Vagina (tissue), 2 donors: ENCODE measurements at places on chromosomes 5 and 9. TPM values are rescaled to one million over a fixed set of nuclear protein-coding genes. Genes with fewer than 3 reads are reported as not detected.

DNA sequence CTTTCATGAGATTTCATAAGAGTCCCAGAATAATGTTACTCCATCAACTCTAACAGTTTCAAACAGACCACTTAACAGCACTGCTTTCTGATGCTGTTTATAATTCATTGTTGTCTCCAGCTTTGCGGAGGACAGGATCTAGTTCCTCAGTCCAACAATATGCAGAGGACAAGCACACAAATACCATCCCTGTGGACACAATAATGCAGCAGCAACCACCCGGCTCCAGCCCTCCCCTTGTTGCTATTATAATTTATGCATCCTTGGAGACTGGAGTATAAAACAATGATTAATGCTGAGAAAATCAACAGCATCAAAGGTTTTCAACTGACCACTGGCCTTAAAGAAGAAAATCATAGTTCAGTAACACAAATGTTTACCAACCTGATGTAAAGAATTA, 108.3 kb downstream of the DENND1A start:
- no peak overlapping the region for H3K27ac ChIP-seq
- H3K4me1 ChIP-seq: no peaks in the 10 kb centered on the region
- no peak overlapping the region for H3K4me3 ChIP-seq

GRCh38 chr9:36898431-36899020, 135.5 kb downstream of the PAX5 start:
- no peaks in the 10 kb centered on the region for H3K36me3 ChIP-seq
- DNase-seq: no peak
- no peaks in the 10 kb centered on the region for H3K27me3 ChIP-seq
- no peak overlapping the region for H3K4me3 ChIP-seq
- no peaks in the 10 kb centered on the region for H3K4me1 ChIP-seq
- no peak overlapping the region for H3K27ac ChIP-seq

DNA sequence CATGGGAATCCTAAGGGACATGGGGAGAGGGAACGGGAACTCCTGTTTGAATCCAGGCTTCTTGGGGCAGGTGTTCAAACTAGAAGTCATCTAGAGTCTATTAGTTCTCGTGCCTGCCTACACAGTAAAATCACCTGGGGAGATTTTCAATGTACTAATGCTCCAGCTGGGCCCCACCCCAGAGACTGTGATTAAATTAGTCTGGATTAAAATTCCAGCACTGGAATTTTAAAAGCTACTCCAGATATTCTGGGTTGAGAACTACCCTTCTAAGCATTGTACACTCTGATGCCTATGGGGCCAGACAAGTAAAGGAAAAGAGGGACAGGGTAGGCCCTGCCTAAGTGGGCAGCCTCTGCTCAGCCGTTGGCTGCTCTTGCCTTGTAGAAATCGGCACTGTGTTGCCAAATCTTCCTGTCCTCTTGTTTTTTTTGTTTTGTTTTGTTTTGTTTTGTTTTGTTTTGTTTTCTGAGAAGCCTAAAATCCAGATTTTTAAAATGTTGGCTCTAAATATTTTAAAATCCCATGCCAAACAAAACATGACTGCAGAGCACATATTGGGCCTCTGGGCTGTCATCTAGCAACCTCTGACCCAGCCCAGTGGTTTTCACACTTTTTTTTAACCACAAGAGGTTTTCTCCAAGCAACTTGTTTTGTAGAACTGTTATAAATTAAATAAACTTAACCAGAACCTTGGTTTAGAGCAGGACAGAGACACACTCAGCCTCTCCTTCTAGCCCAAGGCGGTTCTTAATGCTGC, 29.0 kb downstream of the ADRB2 start:
- H3K27ac ChIP-seq: no peak overlapping the region
- no peaks in the 10 kb centered on the region for H3K27me3 ChIP-seq
- H3K4me3 ChIP-seq: no peak overlapping the region
- H3K4me1 ChIP-seq: peaks cover 6% of the 10 kb centered on the region
- no peak for DNase-seq
- no peaks in the 10 kb centered on the region for H3K36me3 ChIP-seq

DNA sequence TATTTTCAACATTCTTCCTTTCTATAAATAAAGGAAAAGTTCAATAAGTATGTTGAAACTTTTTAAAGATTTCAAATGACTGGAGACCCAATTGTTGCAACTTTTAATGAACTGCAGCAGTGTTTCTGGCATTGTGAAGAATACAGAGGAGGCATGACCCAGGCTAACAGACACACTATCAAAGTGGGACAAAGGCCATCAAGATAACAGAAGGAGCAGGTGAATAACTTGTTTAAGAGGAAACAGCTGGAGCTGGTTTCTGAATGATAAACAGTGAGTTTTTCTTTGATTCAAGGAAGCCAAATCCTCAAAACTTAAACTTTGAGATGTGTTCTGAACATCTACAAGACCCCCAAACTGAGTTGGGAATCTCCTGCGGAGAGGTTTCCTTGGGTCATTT, 734.6 kb downstream of the TLR4 start:
- no peaks in the 10 kb centered on the region for H3K4me1 ChIP-seq
- no peaks in the 10 kb centered on the region for H3K27me3 ChIP-seq
- no peaks in the 10 kb centered on the region for H3K36me3 ChIP-seq
- DNase-seq: no peak

- no peaks in the 10 kb centered on the region for H3K4me1 ChIP-seq
- no peaks in the 10 kb centered on the region for H3K27me3 ChIP-seq
- DNase-seq: no peak
- H3K4me3 ChIP-seq: no peak overlapping the region
Measured at GRCh38 chr5:120413686-120414085, 50.4 kb upstream of the PRR16 start.

DNA sequence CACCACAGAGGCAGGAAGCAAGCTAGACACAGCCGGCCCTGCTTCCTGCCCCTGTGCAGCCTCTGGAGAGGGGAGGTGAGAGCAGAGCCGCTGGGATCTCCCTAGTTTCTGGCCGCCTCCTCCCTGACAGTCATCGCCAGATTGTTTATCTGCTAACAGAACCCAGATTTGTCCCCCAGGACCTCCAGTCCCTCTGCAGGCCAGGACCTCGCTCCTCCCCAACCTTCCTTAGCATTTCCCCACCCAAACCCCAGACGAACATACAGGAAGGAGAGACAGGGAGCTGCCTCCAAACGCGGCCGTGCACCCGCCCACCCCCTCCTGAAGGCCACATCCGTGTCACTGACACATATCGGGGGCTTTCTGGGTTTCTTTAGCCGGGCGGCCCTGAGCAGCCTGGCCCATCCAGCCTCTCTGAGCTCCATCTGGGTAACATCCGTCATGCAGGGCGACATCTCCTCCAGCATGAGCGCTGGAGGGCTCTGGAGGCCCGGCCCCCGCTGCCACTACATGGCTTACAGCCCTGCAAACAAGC, 47.5 kb downstream of the DBH start:
- H3K36me3 ChIP-seq: no peaks in the 10 kb centered on the region
- no peak overlapping the region for H3K4me3 ChIP-seq
- no peak for DNase-seq
- H3K27ac ChIP-seq: no peak overlapping the region
- H3K4me1 ChIP-seq: peaks cover 16% of the 10 kb centered on the region

GRCh38 chr9:69719367-69719766, 40.4 kb downstream of the PTAR1 start:
- no peaks in the 10 kb centered on the region for H3K4me1 ChIP-seq
- peaks cover 25% of the 10 kb centered on the region for H3K36me3 ChIP-seq
- H3K27me3 ChIP-seq: no peaks in the 10 kb centered on the region
- no peak overlapping the region for H3K4me3 ChIP-seq
- H3K27ac ChIP-seq: no peak overlapping the region

DNA sequence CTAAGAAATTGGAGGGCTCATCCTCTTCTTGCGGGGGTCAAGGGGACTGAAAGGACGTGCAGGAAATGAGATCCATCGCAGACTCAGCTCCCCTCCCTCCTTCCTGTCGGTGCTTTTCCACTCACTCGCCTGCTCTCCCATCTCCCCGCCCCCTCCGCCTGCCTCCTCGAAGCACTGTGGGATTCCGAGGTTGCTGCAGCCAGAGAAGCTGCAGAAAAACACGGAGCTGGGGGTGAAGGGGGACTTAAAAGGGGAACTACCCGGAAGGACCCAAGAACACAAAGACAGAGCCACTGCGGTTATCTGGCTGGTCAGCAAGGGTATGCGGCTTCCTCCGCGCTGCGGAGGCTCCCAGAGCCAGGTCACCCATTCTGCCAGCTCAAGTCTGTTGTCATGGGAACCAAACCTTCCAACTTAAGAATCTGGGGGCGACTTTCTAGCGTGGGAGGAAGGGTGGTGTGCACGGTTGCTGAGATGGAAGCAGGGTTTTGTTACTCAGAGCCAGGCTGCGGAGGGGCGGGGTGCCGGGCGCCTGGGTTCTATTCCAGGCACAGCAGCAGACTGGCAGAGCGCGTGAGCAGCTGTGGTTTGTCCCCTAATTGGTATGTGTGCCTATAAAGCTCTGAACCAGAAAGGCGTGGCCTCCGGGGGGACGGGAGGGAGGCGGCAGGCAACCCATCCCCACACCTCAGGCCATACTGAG, 24.9 kb downstream of the PCDHGC5 start:
- peaks cover 78% of the 10 kb centered on the region for H3K4me1 ChIP-seq
- peak overlapping the region; percentile 61 for H3K4me3 ChIP-seq
- no peak for DNase-seq
- no peaks in the 10 kb centered on the region for H3K27me3 ChIP-seq
- peak overlapping the region; percentile 94 for H3K27ac ChIP-seq
- peaks cover 3% of the 10 kb centered on the region for H3K36me3 ChIP-seq

DNA sequence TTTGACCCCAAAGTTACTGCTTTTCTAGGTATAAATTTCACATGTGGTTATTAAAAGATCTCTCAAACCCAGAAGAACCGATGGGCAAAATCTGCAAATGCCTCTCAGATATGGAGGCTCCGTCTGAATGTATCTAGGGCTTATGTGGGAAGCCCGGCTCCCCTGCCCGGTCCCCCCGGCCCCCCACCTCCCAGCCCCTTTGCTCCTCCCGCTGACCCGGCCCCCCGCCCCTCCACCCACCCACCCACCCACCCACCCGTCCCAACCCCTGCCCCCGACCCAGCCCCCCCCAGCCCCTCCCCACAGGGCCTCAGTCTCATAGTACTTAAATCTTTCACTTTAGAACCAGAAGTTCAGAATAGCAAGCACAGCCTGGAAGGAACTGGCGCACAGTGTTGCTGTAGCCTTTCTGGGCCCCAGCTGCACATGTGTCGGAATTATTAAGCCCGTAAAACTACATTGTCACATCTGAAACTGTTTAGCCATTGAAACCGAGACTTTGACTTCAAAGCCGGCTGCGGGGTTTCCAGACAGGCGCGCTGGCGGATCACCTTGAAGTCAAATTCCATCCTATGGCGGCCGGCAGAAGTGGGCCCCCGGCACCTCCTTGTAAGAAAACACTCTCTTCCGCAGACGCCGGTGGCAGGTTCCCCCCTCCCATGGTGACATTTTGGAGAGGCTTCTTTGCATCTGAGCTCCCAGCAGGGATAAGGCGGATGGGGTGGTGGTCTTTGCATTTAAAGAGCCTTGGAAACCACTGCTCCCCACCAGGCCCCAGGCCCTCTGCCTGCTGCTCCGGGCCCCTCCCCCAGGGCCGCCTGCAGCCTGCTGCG, 12.8 kb downstream of the NKD2 start:
- no peak for DNase-seq
- H3K27ac ChIP-seq: no peak overlapping the region
- no peak overlapping the region for H3K4me3 ChIP-seq

DNA sequence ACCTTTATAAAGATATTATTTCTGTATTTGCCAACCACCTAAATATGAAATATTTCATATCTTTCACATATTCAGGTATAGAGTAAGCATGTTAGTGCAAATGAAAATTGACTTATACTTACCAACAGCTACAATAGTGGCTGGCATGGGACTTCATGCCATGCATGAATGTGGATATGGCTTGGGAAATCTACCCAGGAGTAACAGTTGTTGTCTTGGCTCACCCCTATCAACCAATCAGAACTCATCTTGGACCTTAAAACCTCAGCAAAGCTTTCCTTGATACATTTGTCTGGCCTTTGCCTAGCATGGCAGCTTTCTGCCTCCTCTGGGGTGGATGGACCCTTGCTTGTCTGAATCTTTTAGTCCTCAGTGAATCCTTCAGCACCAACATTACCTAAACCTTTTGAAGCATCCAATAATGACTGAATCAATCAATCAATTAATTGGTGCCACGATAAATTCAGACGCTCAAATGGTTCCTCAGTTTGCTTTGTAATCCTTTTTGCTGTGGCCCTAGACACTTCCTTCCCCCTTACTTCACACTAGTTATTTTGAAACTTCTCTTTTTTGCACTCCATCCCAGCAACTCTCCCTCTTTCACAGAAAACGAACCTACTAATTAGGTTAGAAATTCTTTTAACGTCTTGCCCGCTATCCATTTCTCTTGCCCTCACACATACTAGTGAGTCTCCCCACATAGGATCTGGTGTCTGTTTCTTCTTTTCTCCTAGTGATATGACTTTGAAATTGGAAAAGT, 132.3 kb upstream of the ZNF608 start:
- H3K27me3 ChIP-seq: no peaks in the 10 kb centered on the region
- H3K27ac ChIP-seq: no peak overlapping the region
- H3K36me3 ChIP-seq: no peaks in the 10 kb centered on the region
- no peak for DNase-seq
- no peak overlapping the region for H3K4me3 ChIP-seq
- no peaks in the 10 kb centered on the region for H3K4me1 ChIP-seq

- peaks cover 34% of the 10 kb centered on the region for H3K4me1 ChIP-seq
- H3K27me3 ChIP-seq: no peaks in the 10 kb centered on the region
- H3K36me3 ChIP-seq: no peaks in the 10 kb centered on the region
- peak overlapping the region; percentile 97 for H3K27ac ChIP-seq
Measured at GRCh38 chr9:78032730-78033457, 1.3 kb upstream of the GNAQ start.

- DNase-seq: peak; percentile 27
- no peaks in the 10 kb centered on the region for H3K4me1 ChIP-seq
- no peak overlapping the region for H3K4me3 ChIP-seq
- no peak overlapping the region for H3K27ac ChIP-seq
- H3K27me3 ChIP-seq: no peaks in the 10 kb centered on the region
Measured at GRCh38 chr5:6541256-6542013, 91.4 kb downstream of the NSUN2 start.

DNA sequence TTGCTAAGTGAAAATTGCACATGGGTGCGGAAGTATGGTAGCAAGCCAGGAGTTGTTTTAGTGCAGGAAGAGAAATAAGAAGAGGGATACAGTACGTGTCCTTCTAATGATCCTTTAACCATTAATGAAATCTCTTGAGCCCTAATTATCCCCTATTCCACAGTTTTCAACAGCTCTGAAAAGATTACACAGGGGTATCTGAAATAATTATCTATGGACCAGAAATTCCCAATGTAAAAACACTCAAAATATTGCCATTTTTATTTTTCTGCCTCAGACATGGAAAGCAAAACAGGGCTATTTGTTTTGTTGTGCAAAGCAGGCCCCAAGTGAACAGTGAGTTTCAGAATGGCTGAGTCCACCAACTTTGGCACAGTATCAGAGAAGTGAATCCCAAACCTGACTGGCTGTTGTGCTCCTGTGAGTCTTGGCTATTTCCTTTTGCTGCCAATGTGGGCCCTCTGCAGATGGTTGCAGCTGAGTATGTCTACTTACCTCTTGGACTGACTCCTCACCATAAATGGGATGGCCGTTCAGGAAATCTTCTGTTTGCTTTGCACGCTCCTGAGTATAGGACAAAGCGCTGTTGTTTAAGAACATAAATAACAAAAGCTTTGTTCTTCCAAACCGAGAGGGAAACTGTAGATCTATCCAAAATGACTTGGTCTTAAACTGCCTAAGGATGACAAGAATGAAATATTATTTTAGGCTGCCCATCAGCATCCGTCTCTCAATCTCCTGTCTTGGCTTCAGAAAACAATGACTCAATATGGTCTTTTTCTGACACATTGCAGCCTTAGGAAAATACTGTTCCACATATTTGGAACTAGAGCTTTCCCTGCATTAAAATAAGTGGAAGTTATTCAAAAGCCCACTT, 204.1 kb downstream of the DEPDC1B start:
- H3K4me1 ChIP-seq: no peaks in the 10 kb centered on the region
- no peaks in the 10 kb centered on the region for H3K36me3 ChIP-seq
- no peak overlapping the region for H3K27ac ChIP-seq
- no peak for DNase-seq
- H3K4me3 ChIP-seq: no peak overlapping the region

ITGA2 gene
- 18.4 TPM for total RNA-seq

KIF27 gene
- 6.1 TPM for total RNA-seq

SLC4A9 gene
- 0.25 TPM for total RNA-seq

CDKN2B-AS1 gene
- total RNA-seq: 5.9 TPM
